ENCODE measurements at places on chromosomes 11 and 22.

DNA sequence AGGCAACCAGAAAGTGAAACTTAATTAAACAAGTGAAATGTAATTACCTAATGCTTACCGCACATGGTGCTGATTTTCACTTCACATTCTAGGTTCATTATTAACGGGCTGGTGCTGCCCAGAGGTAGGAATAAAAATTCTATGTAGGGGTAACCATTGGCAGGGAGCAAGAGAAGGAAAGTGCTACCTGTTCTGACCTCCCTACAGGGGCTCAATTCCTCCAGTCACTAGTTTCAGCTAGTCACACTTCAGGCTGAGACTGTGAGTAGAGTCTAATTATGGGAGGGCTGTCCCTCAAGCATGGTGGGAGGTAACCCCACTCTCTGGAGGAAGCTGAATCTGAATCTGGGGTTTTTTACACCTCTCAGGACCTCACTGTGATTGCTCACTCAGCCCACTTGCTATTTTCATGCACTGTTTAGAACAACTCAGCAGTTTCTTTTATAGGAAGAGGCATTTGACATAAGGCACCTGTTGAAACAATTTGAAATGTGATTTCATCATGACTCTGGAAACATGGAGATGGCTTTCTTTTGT lies 75.4 kb downstream of the MAML2 start:
- no peak for DNase-seq

- no peak for DNase-seq
Measured at GRCh38 chr11:12999597-12999996, 9.5 kb upstream of the RASSF10 start.

DNA sequence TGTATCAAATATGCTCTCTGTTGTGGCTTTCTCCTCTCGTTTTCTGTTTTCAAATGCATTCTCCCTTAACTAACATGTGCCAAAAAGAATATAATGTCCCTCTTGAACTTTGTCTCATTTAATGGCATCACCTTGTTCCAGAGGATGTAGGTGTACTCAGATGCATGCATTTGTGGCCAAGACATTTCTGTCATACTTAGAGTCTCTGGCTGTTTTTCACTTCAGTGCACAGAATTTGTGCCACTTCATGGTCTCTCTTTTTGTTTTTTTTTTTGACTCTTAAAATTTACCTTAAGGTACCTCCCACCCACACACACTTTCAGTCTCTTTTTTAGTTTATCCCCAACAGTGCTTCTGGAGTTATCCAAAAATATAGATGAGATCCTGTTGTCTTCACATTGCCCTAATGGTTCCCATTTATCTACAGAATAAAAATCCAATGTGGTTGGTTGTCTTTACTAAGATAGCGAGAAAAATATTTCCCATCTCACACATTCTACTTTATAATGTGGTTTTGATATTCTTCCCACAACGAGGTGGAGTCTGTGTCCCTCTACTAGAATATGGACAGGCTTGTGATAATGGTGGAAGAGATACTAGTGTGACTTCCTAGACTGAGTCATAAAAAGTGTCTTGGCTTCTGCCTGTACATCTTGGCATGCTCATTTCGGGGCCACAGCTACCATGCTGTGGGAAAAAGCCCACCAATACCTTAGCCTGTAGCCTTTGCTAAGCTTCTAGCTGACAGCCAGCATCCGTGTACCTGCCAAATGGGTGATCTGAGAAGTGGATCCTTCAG lies 125.8 kb downstream of the DDX10 start:
- no peak for DNase-seq

GRCh38 chr11:119909495-119909894 lies 180.5 kb upstream of the NECTIN1 start:
- DNase-seq, result no peak

- no peak for DNase-seq
Measured at GRCh38 chr22:39039306-39040126, 1.1 kb upstream of the APOBEC3F start.

GRCh38 chr22:31937341-31937740 lies 7.0 kb upstream of the YWHAH start:
- no peak for DNase-seq

DNA sequence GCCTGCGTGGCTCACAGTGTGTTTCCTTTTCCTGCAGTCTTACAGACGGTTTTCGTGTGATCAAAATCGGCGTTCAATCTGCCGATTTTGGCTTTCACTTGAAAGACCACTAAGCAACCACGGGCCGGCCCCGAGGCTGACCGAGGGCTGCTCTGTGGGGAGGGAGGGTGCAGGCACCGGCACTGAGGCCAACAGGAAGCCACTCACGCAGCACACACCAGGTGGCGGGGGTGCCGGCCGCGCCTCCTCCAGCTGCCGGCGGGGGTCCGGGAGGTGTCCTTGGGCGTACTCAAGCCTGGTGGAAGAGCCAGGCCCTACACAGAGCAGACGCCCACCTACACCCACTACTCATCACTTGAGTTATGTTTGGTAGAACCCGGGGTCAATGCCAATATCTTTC lies 14.3 kb downstream of the TOLLIP start:
- no peak for DNase-seq

DNA sequence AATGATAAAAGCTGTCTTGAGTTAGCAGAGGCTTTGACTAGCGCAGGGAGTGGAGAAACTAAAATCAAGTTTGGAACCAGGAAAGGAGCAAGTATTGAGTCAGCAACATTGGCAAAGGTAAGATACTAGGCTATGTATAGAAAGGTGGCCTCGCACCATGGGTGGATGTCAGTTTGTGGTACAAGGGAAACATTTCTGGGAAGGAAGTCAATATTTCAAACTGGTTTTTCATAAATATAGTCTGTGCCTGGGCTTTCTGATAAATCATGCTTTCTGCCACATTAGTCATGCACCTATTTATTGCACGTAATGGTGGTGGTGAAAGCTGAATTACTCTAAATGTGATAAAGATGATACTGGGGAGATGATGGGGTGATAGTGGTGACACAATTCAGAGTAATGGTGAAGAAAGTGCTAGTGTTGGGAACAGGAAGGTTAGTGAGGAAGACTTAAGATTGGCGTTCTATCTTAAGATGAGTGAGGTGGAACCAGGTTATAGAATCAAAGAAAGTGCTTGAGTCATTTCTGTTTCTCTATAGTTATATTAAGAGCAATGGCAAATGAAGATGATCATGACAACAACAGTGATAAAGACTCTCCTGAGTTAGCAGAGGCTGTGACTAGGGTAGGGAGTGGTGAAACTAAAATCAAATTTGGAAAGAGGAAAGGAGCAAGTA lies 729.0 kb downstream of the FAM181B start:
- no peak for DNase-seq

GRCh38 chr11:12543596-12544415 lies 130.4 kb upstream of the TEAD1 start:
- DNase-seq, result no peak

GRCh38 chr11:111446404-111447111 lies 65.6 kb downstream of the BTG4 start:
- DNase-seq, result peak; percentile 63

DNA sequence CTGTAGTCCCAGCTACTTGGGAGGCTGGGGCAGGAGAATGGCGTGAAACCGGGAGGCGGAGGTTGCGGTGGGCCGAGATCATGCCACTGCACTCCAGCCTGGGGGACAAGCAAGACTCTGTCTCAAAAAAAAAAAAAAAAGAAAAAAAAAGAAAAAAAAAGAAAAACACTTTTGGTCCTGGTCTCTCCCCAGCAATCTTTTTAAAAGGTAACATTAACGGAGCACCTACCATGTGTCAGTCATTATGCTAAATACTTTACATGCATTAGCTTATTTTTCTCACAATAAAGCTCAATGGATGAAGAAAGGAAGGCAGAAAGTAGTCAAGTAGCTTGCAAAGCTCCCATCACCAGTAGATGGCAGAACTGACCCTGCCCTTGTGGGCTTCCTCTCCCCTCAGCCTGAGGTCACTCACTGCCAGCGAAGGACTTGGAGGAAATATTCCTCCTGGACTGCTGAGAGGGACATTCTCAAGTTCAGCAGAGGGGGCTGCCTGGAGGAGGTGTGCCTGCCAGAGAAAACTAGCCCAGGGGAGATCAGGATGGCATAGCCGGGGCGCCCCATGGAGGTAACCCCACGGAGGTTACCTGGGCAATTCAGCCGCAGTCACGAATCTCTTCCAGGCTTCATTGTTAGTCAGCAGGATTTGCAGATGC lies 15.5 kb downstream of the APOL3 start:
- no peak for DNase-seq

DNA sequence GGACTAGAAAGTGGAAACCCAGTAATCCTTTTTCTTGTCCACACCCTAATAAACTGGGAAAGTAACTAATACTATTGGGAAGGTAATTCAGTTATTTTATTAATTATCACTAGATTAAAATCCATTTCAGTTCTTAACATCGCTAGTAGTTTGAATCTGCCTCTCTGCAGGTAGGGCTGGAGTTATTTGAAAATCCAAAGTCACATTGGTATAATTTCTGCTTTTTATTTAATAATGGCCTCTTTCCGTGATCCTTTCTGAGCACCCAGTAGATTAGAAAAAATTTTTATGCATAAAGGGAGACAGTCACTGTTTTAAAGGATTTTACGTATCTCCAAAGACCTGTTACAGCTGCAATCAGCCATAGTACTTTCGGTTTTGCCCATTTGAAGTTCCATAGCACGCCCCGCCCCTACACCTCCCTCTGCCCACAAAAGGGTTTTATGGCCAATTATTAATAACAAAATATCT lies 605 bp upstream of the COPB1 start:
- DNase-seq, result no peak

GRCh38 chr22:19687561-19688300 lies 26.6 kb upstream of the SEPTIN5 start:
- DNase-seq, result peak; percentile 44

DNA sequence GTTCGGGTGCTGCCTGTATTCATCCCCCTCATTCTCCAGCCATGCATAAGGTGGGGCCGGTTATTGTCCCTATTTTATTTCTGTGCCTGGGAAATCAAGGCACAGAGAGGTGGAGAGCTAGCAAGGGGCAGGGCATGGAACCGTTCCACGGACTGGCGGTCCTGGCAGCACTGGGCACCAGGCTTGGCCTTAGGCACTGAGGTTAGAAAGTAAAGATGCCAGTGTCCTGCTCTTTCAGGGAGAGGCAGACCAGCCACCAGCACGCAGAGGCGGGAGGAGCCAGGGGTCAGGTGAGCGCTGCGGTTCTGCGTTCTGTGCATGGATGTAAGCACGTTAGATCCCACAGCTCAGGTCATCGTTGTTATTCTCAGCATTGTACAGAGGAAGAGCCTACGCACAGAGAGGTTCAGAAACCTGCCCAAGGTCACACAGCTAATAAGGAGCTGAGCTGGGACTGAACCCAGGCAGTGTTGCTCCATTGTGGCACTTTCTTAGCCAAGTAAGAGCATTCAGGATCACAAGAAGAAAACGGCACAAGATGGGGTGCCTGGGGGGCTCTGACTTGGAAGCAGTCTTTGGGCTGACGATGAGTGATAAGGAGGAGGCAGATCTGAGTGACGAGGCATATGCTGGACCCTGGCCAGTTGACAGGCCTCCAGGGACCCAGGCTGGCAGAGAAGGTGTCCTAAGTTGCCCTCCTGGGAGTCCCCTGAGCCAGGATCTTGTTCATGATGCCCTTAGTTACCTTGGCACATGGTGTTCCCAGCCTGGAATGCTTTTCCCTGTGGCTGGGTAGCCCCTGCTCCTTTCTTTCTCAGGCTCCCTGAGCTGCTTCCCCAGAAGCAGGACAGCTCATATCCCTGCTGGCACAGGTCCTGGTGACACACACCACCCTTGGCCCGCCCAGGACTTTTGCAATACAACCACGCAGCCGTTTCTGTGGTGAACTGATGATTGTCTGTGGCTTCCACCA lies 41.1 kb downstream of the OSBPL5 start:
- no peak for DNase-seq

- no peak for DNase-seq
Measured at GRCh38 chr11:57658023-57658361, 430 bp downstream of the CLP1 start.

DNA sequence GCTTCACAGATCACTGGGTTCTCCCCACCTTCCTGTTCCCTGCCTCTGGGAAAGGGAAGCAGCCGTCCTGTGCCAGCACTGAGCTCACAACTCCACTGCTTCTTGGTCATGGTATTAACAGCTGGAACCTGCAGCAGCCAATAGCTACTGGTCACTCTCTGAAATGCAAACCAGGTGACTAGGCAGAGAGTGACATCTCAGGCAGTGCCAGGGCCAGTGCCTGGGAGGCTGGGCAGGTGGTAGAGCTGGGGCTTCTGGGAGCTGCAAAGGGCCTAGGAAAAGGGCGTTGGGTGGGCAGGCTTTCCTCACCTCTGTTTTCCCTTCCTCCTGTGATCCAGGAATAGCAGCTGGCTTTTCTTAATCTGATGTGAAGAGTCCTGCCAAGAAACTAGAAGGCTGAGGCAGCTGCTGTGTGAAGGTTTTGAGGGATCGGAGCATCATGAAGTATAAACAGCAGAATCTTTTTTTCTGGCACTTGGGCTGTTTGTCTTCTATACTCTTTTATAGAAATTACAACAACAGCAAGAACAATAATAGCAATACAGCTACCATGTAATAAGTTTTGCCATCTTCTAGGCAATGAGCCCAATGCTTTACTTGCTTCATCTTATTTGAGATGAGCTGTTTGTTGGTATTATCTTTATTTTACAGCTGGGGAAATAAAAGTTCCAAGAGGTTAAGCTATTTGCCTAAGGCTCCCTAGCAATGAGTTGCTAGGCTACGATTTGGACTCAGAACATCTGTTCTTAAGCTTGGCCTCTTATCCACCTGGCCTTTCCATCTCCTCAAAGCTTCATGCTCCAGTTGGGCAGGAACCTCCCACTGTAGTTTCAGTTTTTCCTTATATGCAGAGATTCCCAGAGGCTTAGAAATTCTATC lies 22.0 kb upstream of the CD44 start:
- DNase-seq, result no peak

- DNase-seq, result no peak
Measured at GRCh38 chr11:5705688-5706087, 16.1 kb downstream of the TRIM22 start.

Measured in NCI-H2107 (cell line).